GM12892 (cell line): ENCODE measurements at places on chromosomes 1 and 21.

DNA sequence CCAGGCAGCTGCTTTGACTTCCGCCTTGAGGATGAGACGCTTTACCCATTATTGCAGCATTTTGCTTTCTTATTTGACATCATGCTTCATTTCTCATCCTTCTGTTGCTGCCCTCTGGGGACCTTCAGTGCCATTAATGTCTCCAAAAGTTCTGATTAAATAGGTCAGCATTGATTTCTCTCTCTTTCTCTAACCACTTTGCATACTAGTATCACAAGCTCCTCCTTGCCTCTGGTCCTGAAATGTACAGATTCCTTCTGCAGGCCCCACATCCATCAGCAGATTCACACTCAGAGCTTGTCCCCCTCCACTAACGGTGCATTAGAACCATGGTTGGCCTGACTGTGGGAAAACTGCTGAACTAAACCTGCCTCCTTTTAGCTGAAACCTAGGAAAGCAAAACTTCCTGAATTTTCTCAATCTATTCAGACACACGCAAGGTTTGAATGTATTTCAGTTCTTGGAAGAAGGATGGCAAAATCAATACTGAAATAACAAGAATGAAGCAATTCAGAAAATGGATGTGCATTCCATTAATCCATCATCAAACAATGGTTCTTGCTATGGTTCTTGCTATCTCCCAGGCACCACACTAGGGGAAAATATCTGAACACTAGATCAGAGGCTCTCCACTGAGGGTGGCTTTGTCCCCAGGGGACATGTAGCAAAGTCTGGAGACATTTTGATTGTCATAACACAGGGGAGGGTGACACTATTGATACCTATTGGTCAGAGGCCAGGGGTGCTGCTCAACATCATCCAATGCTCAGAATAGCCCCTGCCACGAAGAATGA is 154.5 kb downstream of the PCP4 start:
- no peak for DNase-seq

DNA sequence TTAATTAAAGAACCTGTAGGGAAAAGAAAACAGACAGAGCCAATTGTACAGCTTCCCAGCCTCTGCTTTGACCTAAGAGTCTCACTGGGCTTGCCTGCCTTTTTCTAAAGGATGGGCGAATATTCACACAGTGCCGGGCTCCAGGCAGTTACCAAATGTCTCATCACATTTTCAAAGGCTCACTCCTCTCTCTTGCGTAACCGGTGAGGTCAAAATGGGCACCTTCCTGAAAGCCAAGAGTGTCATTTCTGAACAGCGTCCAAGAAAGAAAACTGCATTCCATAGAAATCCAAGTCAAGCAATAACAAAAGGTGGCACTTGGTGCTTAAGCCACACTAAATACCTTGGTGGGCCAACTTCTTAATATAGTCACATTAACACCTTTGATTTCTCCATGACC is 710 bp upstream of the PALMD start:
- DNase-seq, result no peak

DNA sequence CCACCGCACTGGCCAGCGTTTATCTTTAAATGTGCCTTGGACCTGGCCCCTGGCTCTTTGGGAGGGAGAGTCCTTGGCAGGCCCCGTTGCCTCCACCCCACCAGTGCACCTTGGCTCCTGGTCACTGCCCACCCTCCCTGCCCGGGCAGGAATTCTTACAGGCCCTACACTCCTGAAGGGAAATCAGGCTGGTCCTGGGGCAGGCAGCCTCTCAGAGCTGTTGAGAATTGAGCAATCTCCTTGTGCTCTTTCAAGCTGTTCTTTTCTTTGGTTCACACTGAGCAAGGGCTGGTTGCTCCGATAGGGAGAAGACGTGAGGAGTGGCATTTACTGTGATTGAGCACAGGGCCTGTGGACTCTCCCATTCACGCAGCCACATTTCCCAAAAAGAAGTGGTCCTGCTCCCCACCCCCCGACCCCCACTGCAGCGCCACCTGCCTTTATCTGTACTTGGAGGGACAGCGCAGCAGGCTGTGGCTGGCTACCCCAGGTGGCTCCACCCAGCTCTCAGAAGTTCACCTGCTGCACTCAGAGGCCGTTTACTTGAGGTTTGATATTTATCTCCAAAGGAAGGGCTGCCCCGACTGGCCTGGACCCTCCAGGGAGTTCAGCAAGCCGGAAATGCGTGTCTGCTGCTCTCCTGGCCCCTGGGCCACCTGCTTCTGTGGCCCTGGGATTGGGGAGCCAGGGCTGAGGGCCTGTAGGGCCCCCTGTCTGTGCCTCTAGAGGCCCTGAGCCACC is 47.8 kb downstream of the SKI start:
- no peak for DNase-seq

GRCh38 chr1:205588636-205589035 is 43.2 kb downstream of the ELK4 start:
- DNase-seq, result no peak

DNA sequence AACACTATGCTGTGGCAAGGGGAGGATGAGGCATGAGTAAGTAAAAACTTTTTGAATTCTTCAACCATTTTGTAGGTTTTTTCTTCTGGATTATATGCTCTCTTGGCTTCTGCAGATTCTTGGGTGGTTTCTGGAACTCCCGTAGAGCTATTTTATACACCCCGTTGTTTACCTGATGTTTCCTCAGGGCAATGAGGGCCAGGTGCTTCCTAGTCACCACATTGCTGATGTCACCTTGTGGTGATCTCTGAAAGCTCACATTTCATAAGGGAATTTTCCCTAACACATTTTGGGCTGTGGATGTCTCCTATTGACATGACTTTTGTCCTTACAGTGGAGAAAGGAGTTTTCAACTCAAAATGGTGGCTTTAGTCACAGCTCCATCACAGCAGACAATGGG is 356.6 kb downstream of the PLA2G4A start:
- no peak for DNase-seq

- no peak for DNase-seq
Observed at GRCh38 chr1:100328133-100328532, 24.2 kb upstream of the CDC14A start.

- no peak for DNase-seq
Observed at GRCh38 chr21:17472592-17473271, 40.1 kb upstream of the CXADR start.

- DNase-seq, result no peak
Observed at GRCh38 chr21:27831816-27832569, 865.1 kb upstream of the ADAMTS5 start.

- no peak for DNase-seq
Observed at GRCh38 chr1:51728611-51729155, 111.8 kb downstream of the OSBPL9 start.

- no peak for DNase-seq
Observed at GRCh38 chr1:92538048-92538412, 51.3 kb upstream of the GFI1 start.

DNA sequence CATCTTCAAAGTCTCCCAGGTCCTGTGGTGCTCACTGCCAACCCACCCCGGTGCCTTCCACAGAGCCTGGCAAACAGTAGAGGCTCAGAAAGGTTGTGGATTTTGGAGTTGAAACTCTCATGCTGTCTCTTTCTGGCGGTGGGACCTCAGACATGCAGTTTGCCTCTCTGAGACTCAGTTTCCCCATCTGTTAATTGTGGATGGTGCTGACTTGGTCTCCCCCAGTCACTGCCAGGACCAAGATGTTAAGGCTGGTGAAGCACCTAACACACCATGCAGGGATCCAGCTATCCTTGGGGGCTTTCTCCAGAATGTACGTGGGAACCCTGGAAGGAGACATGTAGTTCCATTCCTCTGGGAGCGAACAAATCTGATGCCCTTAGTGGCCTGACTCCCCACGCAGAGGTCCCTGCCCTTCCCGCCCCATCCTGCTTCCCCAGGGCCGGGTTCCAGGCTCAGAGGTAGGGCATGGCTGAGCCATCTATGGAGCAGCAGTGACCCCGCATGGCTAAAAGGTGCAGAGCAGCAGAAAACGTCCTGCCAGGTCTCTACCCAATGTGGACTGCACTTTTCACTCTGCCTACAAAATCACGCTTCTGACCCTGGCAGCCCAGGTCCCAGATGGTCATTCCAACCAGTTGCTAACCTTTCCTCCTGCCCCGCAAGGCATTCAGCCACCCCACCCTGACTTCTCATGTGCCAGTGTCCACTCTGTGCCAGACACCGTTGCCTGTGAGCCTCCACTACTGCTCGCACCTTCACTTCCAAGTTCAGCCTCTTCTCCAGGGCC is 9.2 kb upstream of the TTC22 start:
- DNase-seq, result peak; percentile 75

- no peak for DNase-seq
Observed at GRCh38 chr1:94382201-94382600, 36.0 kb upstream of the ABCD3 start.

DNA sequence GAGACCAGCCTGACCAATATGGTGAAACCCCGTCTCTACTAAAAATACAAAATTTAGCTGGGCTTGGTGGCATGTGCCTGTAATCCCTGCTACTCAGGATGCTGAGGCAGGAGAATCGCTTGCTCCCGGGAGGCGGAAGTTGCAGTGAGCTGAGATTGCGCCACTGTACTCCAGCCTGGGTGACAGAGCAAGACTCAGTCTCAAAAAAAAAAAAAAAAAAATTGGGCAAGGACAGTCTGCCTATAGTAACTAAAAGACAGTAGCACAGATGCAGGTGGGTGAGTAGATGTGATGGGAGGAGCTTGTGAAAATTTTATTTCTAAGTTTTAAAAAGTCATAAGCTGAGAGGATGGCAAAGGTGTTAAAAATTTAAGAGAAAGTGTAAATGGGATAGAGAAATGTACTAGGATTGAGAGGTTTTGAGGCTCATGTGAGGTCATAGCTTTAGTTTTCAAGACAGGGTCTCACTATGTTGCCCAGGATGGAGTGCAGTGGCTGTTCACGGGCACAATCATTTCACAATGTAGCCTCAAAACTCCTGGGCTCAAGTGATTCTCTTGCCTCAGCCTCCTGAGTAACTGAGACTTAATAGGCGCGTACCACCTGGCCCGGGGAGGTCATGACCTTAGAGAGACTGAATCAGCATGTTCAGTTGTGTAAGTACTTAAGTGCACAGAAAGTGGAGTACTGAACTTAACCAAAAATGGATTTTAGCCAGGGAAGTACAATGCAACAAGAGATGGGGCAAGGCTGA is 33.7 kb downstream of the PTP4A2 start:
- no peak for DNase-seq

DNA sequence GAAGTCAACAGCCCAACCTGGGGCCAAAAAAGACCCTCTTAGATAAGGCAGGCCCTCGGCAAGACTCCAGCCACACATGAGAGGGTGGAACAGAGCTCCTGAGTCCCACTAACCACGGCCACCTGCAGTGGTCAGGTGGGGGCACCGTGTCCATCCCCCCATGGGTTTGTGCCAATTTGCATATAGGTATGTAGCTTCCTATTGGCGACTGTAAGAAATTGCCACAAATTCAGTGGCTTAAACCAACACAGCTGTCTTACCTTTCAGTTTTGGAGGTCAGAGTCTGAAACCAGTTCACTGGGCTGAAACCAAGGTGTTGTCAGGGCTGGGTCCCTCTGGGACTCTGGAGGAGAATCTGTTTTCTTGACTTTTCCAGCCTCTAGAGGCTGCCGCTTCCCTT is 59.3 kb downstream of the COL18A1 start:
- DNase-seq, result no peak

GRCh38 chr1:65003316-65003664 is 36.9 kb upstream of the JAK1 start:
- no peak for DNase-seq

DNA sequence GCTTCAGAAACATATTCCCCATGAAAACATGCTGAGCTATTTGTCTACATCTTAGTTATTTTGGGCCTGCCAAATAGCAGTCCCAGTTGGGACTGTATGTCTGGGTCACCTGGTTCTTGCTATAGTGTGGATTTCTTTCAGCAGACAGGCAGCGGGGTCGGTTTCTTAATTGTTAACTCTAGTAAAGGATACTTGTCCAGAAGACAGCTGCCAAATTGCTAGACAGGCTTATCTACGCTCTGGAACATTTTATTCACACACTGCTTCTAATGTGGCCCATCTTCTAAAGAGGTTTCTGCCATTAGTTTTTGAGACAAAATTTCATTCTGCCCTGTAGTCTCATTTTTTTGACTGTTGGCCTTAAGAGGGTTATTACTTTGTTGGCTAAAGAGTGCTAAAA is 217.9 kb downstream of the RWDD3 start:
- DNase-seq, result no peak

DNA sequence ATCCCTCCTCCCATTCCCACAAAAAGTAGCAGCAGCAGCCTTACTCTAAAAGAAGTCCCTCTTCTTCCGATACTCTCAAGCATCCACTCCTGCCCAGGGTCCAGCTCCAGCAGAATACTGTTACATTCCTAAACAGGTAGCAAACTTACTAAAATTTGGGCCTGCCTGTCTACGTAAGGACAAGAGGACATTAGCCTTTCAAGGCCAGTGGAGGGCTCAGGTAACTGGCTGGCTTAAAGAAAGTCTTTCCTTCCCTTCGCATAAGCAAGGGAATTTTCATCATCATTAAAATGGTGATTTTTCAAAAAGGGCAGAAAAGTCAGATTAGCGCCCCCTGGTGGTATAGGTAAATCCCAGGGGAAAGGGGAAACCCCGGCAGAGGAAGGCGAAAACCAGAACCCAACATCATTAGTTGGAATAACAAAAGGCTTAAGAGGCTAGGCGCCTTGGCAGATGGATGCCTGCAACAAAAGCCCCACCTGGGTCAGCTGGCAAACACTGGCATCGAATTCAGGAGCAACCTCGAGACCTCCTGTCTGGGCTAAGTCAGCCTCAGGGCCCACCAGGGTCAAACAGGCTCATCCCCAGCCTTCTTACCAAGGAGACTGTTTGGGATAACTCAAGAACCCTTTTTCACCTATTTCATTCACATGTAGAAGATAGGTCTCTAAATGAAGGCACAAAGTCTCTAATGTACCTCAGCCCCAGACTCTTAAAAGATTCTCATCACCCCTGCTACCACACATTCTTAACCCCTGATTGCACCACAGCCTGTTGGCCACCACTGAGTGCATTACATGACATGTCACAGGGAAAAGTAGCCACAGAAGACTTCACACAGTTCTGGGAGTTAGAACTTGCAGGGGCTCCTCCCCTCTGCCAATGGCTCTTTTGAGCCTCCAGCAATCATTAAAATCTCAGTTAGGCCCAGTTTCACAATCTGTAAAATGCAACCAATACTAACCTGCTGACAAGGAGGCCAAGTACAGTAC is 36.7 kb downstream of the ERI3 start:
- peak; percentile 51 for DNase-seq

- DNase-seq, result no peak
Observed at GRCh38 chr1:229370601-229371021, 27.8 kb upstream of the CCSAP start.

DNA sequence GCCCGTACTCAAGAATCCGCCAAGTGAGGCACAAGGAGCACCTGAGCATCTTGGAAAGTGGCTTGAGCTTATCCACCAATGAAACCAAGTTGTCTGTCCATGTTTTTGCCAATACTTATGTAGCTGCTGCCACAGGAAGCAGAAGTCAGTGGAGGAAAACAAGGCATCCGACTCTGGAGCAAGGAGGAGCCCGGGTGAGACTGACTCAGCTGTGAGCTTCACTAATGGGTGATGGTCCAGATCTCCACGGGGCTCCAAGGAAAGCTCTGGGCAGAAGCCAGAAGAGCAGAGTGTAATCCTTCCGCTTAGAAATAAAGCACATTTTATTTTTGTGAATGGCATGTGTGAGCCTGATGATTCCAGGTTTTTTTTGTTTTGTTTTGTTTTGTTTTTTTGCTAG is 12.3 kb upstream of the SSR2 start:
- DNase-seq, result no peak
